ENCODE measurements at places on chromosomes 3 and 15.
A peak's percentile ranks its signal among the peaks of the same experiment; 100 is the strongest.

GRCh38 chr15:98442379-98442833 is 205.9 kb upstream of the IGF1R start:
- peak; percentile 69 for DNase-seq
- H3K27me3 ChIP-seq: peaks cover 4% of the 10 kb centered on the region
- H3K4me3 ChIP-seq: peak overlapping the region; percentile 11
- peaks cover 22% of the 10 kb centered on the region for H3K4me1 ChIP-seq

DNA sequence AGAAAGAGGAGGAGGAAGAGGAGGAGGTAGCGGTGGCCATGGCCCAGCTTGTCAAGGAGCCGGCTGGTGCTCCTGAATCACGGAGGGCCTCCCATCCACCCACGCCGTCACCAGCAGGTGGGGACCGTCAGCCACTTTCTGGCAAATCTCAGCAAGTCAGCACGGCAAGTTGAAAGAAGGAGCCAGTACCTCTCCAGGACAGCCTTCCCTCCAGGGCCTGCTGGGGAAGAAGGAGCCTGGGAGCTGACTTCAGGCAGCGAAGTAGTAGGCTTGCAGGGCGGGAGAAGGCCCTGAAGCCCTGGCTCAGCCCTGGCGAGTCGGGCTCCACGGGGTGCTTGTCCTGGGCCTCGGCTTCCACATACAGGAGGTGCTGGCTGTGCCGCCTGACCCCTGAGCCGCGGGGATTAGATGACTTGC is 99.2 kb upstream of the TRPM1 start:
- no peak overlapping the region for H3K27ac ChIP-seq
- H3K4me1 ChIP-seq: no peaks in the 10 kb centered on the region
- peak; percentile 60 for DNase-seq

- no peaks in the 10 kb centered on the region for H3K27me3 ChIP-seq
- peak overlapping the region; percentile 29 for H3K27ac ChIP-seq
- H3K36me3 ChIP-seq: no peaks in the 10 kb centered on the region
- H3K4me3 ChIP-seq: no peak overlapping the region
- H3K4me1 ChIP-seq: peaks cover 42% of the 10 kb centered on the region
- no peak for DNase-seq
Measured at GRCh38 chr15:95556225-95556624, 774.3 kb upstream of the NR2F2 start.

GRCh38 chr15:77400258-77400657 is 19.6 kb downstream of the PEAK1 start:
- peaks cover 8% of the 10 kb centered on the region for H3K4me1 ChIP-seq
- H3K36me3 ChIP-seq: peaks cover 43% of the 10 kb centered on the region
- DNase-seq: no peak

- peaks cover 55% of the 10 kb centered on the region for H3K27me3 ChIP-seq
- DNase-seq: no peak
- H3K36me3 ChIP-seq: no peaks in the 10 kb centered on the region
Measured at GRCh38 chr3:140081887-140082286, 146.9 kb downstream of the CLSTN2 start.

- H3K4me3 ChIP-seq: no peak overlapping the region
- H3K27ac ChIP-seq: no peak overlapping the region
- H3K36me3 ChIP-seq: peaks cover 10% of the 10 kb centered on the region
- no peak for DNase-seq
Measured at GRCh38 chr3:9846231-9846630, 2.4 kb upstream of the RPUSD3 start.

DNA sequence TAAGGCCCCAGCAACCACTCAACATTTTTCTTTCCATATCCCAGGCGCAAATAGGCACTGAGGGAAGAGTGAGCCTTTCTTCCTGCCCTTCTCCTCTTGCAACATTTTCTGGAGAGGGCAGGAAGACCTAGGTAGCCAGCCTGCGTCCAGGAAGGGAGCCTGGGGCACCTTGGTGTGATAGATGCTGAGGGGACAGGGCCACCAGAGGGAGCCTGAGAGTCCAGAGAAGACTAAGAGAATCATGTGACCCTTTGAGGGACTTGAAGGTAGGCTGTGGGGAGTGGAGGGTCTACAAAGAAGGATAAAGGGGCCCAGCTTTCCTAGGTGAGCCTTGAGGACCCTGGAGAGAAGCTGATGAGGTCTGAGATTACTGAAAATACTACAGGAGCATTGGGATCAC is 346.6 kb downstream of the CNTN6 start:
- no peaks in the 10 kb centered on the region for H3K27me3 ChIP-seq
- no peak overlapping the region for H3K27ac ChIP-seq
- H3K36me3 ChIP-seq: no peaks in the 10 kb centered on the region
- peaks cover 7% of the 10 kb centered on the region for H3K4me1 ChIP-seq

- no peaks in the 10 kb centered on the region for H3K27me3 ChIP-seq
- peaks cover 21% of the 10 kb centered on the region for H3K4me1 ChIP-seq
- H3K4me3 ChIP-seq: no peak overlapping the region
- H3K36me3 ChIP-seq: peaks cover 14% of the 10 kb centered on the region
Measured at GRCh38 chr3:67518236-67518635, 136.2 kb downstream of the SUCLG2 start.

DNA sequence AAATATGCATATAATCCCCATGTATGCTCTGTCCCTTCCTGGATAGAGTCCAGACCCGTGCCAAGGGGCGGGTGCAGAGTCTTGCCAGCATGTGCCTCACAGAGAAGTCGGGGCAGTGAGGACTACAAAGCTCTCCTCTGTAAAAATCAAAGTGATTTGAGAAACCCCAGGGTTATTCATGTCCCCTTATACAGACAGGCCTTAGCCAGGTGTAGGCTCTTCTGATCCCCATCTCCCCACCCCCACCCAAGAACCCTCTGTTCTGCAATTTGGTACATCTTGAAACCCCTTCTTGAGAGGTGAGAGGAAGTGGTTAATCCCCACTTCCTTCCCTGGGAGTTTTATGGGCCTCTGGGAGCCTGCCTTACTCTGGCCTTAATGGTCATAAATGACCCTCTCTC is 24.7 kb downstream of the TRIM71 start:
- H3K27me3 ChIP-seq: peaks cover 3% of the 10 kb centered on the region
- no peaks in the 10 kb centered on the region for H3K36me3 ChIP-seq
- no peak for DNase-seq
- H3K4me3 ChIP-seq: no peak overlapping the region
- peaks cover 47% of the 10 kb centered on the region for H3K4me1 ChIP-seq
- no peak overlapping the region for H3K27ac ChIP-seq

DNA sequence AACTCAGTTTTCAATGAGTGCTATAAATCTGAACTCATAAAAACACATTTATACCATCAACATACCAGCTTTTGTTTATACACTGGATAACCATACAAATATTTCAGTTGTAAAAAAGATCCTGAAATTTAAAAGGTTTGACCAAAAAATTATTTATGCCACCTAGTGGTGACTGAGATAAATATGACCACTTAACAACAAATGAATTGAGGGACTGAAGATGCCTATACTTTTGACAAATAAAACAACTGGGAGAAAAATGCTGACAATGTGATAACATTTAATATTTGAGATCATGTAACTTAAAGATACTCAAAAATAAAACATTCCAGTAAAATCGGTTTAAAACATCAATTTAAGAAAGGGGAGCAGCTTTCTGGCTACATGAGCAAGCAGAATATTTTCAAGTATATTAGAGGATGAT is 30.4 kb downstream of the ATG3 start:
- no peaks in the 10 kb centered on the region for H3K4me1 ChIP-seq
- H3K27ac ChIP-seq: no peak overlapping the region
- H3K36me3 ChIP-seq: peaks cover 29% of the 10 kb centered on the region
- no peak overlapping the region for H3K4me3 ChIP-seq
- no peaks in the 10 kb centered on the region for H3K27me3 ChIP-seq
- DNase-seq: no peak
